ENCODE measurements at places on chromosomes 3 and 15.

DNA sequence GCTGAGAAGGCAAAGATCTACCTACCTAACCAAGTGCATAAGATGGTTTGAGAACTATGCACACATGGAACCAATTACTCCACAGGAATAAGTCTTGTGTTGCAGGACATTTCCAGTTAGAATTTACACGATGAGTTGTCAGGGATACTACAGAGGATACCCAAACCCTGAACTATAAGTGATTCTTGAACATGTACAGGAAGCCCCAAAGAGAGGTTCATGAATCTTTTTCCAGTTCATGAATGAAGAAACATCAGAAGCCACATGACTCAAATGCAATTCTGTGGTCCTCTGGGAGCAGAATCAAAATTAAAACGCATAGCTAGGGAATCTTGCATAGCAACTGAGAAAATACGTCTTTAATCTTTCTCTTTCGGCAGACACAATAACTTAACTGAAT lies 114.1 kb upstream of the LMCD1 start:
- DNase-seq = no peak

DNA sequence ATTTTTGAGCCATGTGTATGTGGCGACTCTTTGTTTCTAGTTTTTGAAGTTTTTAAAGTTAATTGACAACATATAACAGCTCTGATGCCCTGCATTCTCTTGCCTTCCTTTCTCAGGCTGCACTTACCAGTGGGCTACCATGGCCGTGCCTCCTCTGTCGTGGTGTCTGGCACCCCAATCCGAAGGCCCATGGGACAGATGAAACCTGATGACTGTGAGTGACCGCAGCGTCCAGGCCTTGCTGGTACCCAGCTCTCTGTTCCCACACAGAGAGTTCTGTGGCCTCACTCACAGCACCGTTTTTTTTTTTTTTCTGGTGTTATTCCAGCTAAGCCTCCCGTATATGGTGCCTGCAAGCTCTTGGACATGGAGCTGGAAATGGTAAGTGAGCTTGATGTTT lies 15.1 kb downstream of the FAH start:
- no peak for DNase-seq

DNA sequence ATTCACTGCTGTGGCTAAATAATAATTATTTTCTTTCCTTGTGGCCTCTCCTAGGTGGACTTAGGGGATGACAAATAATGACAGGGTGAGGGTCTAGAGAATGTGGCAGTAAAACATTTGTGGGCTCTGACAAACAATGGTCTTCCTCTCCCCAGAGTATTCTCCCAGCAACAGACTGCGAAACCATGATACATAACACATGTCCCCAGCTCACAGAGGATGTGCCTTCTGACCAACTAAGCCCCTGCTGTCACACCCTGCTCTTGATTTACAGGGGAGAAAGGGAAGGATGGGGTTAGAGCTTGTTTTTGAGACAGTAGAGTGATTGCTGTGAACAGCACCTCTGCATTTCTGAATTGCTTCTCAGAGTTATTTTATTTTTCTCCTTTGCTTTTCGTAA lies 116.6 kb upstream of the CTDSPL start:
- no peak for DNase-seq

DNA sequence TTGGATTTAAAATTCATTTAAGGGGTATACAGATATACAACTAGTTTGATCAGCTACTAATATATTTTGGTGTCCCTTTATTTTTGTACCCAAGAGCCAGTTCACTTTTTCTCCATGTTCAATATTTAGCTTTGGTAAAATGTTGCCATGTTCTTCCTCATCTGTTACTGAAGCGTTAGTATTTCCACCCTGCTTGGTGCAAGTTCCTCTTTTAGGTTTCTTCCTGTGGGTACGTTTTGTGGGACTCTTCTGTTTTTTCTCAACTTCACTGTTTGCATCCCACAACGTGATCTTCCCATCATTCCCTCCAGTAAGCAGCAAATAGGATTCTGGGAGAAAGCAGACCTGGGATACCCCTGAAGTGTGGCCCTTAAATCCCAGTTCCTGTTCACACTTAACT lies 14.1 kb downstream of the WDR53 start:
- no peak for DNase-seq

DNA sequence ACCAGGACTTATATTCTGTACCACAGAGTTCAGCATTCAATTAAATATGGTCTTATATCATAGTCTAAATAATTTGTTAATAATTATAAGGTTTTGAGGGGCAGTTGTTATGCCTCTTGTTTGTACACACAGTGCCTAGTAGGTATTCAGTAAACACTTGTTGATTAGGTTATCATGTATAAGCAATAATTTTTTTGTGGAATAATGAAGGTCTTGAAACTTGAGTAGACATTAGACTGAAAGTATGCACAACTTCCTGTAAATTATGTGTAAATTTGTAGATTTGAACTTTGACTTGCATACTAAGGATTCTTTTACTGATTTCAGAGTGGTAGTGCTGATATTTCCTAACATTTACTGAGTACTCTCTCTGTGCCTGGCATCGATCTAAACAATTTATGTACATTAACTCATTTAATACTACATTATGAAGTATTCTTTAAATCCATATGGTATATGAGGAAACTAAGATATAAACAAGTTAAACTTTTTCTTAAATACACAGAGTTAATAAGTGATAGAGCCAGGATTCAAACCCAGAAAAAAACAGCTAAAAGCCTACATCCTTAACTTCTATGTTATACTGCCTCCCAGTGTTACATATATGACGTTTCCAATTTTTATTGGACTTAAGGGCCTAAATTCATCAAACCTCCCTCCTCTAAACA lies 65.1 kb downstream of the GLCE start:
- no peak for DNase-seq

DNA sequence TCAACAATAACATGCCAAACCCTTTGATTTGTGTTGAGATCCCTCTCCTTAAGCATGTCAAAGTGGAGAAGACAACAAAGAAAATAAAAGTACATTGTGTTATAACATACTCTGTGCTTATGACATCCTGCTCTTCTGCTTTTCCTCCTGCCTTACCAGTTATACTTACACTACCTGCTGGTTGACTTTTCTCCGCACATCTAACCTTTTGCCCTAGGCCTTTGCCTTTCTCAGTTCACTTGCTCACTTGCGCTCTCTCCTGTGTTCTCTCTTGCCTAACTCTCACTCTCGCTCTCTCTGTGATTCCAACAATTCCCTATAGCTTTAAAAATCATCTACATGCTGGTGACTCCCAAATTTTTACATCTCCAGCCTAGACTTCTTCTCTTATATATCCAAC lies 5.7 kb downstream of the DNAH12 start:
- DNase-seq = no peak

DNA sequence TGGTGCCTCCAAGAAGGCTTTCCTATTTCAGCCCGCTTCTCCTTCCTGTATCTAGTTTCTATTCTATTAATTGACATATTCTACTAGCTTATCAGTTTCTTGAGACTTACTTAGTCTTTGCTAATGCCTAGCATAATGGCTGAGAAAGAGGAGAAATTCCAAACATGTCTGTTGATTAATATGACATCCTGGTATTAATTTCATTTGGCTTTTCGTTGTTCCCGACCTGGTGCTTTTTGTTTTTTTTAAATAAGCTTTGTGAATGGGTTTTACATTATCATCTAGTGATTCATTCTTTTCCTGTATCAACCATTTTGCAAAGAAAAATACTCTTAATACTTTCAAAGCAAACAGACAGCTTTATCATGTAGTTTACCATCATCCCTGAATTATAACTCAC lies 13.1 kb downstream of the WDR53 start:
- DNase-seq = no peak

GRCh38 chr15:31297575-31298456 lies 28.8 kb upstream of the KLF13 start:
- DNase-seq = no peak

- DNase-seq = no peak
Observed at GRCh38 chr3:10263646-10264363, 15.5 kb downstream of the TATDN2 start.

DNA sequence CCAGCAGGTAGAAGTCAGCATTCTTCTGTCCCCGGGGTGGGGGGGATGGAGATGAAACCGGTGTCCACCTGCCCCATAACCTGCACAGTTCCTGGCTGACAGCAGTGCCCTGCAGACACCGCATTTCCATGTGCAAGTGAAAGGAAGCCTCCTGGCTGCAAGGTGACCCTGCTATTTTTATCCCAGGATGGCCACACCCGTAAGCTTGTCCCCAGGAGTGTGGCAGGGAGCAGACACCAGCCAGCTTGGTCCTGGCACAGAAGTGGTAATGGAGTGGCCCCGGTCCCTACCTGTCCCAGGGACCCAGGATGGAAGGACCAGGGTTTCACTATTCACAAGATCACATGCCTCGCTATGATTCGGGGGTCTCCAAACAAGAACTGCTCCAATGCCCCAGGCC lies 85.3 kb upstream of the RPL32 start:
- DNase-seq = no peak

DNA sequence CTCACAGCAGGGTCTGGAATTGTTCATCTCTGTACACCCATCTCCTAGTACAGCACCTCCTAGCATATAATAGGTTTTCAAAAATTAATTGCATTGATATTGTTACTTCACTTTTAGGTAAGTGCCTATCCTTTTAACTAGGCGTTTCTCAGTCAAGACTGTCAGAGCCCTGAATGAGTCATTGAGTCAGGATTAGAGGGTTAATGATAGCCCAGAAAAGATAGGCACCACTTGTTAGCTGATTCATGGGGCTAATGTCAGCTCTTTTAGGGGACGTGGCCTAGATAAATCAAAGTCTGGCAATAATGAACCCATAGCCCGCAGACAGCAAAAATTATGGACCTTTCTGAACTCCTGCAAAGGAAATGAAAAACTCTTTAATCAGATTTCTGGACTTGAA lies 42.9 kb downstream of the TIMP4 start:
- DNase-seq = no peak

DNA sequence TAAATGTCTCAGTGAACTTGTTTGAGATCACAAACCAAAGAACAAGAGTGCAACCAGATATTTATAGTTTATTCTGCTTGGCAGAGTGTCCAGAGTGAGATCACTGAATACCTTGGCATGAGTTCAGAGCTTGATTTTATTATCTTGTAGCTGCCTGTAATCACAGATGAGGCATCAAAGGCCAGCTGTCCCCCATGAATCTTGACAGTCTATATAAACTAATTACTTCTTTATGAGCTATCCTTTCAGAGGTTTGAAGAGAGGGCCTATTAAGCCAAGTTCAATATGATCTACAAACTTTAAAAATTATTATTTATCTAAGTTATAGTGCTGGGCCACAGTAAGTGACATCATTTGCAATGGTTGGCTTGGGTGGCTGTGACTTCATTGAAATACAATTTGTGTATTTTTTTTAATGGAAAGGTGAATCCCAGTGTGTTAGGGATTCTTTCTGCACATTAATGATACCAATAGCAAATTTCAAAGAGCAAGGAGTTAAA lies 251.5 kb downstream of the CLSTN2 start:
- DNase-seq = peak; percentile 96

GRCh38 chr3:71127844-71128243 lies 455.7 kb downstream of the FOXP1 start:
- DNase-seq = no peak

DNA sequence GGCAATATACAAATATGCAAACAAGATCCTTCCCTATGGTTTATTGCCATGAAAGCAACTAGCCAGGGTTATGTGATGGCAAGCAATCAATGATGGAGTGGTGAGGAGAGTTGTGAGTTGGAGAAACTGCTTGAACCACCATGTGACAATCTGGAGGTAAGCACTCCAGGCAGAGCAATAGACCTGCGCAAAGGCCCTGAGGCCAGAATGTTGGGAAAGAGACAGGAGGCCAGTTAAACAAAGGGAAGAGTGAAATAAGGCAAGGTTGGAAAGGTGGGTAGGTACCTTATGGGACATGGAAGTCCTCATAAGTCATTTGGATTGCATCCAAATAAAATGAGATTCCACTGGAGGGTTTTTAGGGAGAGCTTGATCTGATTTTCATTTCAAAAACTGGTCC lies 80.0 kb upstream of the WNT5A start:
- DNase-seq = no peak

- no peak for DNase-seq
Observed at GRCh38 chr3:159938714-159939113, 49.9 kb upstream of the IL12A start.

DNA sequence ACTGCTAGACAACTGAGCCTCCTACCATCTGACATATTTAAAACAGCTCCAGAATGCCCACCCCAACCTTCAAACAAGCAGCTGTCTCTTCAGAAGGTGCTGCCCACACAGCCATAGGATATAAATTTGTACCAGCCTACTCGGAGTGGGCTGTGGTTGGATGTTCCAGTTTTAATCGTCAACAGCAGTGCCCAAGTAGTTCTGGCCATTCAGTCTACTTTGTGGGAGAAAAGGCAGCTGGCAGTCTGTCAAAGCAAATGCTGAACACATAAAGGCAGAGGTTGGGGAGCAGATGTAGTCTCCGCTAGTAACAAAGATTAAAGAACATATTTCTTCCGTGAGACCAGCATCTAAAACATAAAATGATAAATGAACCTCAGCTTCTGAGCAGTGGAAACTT lies 15.9 kb upstream of the ERC2 start:
- no peak for DNase-seq

GRCh38 chr15:89116404-89116803 lies 28.1 kb downstream of the ABHD2 start:
- DNase-seq = no peak

DNA sequence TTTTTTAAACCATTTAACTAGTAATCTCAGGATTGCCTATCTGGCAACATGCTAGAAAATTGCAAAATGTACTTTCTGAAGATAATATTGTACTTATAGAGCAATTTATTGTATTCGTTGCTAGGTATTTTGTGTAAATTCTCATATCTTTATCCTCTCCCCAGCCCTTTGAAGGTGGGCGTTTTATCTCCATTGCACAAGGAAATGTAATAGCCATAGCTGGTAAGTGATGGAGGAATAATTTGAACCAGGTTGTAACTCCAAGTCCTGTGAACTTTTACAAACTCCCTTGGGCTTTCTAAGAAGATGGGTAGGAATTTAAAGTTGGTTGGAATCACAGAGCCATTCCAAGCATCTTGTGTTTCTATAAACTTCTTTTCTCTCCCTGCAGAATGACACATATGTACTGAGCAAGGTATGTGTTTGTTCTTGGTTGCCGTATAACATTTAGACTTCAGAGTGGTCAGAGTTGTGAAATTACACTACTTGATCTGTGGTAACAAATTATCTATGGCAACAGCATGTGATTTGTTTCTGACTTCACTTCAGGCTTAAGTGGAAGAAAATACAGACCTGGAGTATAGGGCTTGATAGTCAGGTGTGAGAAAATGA lies 170.9 kb downstream of the AKAP13 start:
- DNase-seq = no peak

- no peak for DNase-seq
Observed at GRCh38 chr3:52385157-52385556, 59.7 kb downstream of the SEMA3G start.

DNA sequence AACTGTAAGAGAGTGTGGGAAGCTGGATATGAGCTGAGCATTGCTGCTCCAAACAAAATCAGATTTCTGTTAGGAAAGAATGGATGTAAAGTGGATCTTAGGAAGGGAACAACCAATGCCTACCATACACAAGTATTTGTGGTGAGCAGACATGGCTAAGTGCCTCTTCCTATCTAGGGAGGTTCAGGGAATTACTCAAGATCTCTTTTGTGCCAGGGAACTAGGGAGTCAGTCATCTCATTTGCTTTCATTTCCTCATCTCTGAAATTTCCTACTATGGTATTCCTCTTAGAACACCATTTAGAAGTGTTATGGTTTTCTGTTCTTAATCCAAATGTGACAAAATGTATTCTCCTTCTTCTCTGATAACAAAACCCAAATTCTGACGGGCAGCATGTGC lies 396.5 kb downstream of the FHIT start:
- no peak for DNase-seq

- no peak for DNase-seq
Observed at GRCh38 chr3:62538691-62539356, 165.5 kb upstream of the FEZF2 start.

Measured in NCI-H446 (cell line).